ENCODE measurements at places on chromosomes 1 and 21. TPM values are rescaled to one million over a fixed set of nuclear protein-coding genes. Genes with fewer than 3 reads are reported as not detected.

CTSE gene
- total RNA-seq = not detected

DNA sequence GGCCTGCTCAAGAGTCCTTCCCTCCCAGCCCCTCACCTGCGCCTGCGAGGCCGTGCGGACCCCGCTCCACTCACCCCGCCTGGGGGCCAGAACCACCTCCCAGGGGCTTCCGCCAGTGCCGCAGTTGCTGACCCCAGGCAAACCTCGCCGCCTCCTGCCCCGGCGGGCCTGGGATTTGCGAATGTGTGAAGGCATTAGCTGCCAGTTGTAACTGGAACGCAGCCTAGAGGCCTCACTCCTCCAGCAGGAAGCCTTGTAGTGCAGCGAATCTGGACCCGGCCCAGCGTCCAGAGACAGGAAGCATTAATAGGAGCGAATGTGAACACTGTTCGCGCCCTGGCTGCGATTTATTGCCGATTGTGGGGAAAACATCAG, 140.9 kb upstream of the ARHGEF16 start:
- DNase-seq = peak; percentile 92

DNA sequence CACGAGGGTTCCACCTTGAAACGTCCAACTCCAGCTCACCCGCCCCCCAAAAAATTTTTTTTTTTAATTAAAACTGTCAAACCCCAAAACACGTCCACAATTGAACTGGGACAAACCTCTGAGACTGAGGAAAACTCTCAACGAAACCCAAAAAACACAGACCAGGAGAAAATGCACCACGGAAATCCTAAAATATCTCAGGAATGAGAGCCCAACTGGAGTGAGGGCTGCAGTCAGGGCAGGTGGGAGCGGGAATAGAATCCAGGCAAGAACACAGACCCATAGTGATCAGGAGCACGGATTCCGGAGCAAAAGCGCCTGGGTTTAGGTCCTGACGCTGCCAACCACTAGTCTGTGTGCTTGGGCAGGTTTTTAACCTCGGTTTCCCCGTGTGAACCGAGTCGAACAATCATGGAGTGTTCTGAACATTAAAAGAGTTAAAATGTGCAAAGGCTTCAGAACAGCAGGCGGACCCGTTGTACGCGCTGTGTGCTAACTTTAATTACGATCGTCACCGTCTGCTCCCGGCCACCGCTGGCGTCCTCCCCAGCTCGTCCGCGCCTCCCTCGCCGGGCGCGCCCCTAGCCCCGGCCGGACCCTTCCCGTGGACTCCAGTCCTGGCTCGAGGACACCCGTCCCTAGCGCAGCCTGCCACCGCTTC, 624 bp downstream of the ARHGAP29 start:
- DNase-seq = peak; percentile 4

GRCh38 chr1:157482717-157483116, 69.6 kb downstream of the FCRL5 start:
- no peak for DNase-seq

DNA sequence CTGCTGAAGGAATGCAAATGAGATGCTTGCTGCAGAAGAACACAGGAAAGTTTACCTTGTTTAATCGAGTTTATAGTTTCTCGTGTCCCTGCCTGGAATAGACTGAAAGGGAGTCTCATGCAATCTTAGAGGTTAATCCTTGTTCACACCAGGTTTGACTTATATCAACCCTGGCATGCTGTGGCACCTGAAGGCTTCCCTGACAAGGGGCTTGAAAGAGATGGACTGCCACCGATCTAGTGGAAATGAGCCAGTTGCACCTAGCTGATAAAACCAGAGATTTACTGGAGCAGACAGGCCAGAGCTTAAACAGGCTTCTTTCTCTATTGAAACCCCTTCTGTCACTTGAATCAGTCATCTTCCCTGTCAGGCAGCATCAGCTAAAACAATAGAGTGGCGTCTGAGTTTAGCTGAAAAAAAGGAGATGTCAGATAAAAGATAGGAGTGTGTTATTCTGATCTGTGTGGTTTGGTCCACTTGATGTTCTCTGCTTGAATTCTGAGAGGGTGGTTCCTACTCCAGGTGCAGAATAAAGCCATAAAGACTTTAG, 349.7 kb downstream of the RWDD3 start:
- DNase-seq = no peak

DNA sequence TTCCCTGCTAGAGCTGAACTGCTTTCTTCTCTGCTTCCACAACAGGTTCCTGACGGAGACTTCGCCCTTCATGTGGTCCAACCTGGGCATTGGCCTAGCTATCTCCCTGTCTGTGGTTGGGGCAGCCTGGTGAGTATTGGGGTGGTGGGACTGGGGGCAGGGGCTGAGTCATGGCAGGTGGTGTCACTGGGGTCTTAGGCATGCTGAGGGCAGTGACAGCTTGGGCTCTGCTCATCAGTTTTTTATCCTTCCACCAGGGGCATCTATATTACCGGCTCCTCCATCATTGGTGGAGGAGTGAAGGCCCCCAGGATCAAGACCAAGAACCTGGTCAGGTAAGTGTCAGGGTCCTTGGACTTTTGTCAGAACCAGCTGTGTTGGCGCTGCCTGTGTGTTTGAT, 1.3 kb downstream of the ATP6V0B start:
- no peak for DNase-seq

GRCh38 chr1:14929547-14930246, 223.8 kb upstream of the TMEM51 start:
- DNase-seq = peak; percentile 74

VPS13D gene
- total RNA-seq = 6.9 TPM

DNA sequence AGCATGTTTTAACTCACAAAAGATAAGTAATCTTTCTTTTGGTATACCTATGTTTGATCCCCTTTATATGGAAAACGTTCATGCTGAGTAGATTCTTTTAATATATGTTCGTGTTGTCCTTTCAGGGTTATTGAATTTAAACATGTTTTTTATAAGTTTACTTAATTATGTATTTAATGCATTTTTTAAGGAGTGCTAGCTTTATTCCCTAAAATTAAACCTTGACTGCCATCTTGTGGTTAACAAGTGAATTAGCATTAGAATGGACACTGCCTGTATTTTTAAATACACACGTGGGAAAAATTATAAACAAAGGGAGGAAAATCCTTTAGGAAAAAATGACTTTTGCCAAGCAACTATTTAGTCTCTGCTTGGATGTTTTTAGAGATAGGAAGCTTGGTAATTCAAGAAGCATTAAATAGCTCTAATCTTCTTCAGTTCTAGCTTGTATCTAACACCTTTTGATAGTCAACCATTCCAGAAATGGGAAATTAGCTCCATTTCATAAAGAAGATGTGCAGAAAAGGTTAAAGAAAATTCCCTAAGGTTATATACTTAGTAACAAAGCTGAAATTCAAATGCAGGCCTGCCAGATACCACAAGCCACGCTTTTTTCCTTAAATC, 43.0 kb downstream of the UBE2U start:
- peak; percentile 63 for DNase-seq

- peak; percentile 77 for DNase-seq
Observed at GRCh38 chr1:110645821-110646735, 28.7 kb downstream of the KCNA3 start.

- peak; percentile 72 for DNase-seq
Observed at GRCh38 chr1:219812491-219813203, 115.7 kb downstream of the SLC30A10 start.

Measured in H4 (cell line).